Head of caudate nucleus (tissue), 42 donors: ENCODE measurements at places on chromosomes 16 and 17.
A peak's percentile ranks its signal among the peaks of the same experiment; 100 is the strongest.

GRCh38 chr17:73393962-73394361 is 82.2 kb upstream of the CDC42EP4 start:
- DNase-seq: no peak

GRCh38 chr16:88790312-88791211 is 5.5 kb upstream of the PIEZO1 start:
- DNase-seq: no peak

GRCh38 chr17:5413682-5414081 is 5.8 kb downstream of the NUP88 start:
- DNase-seq: no peak

GRCh38 chr16:86257546-86257945 is 252.8 kb upstream of the FOXF1 start:
- no peak for DNase-seq

- DNase-seq: no peak
These were observed 10.9 kb upstream of the FOXJ1 start for GRCh38 chr17:76151896-76152454.

- DNase-seq: no peak
These were observed 21.2 kb upstream of the CYTH1 start for GRCh38 chr17:78803186-78803845.

DNA sequence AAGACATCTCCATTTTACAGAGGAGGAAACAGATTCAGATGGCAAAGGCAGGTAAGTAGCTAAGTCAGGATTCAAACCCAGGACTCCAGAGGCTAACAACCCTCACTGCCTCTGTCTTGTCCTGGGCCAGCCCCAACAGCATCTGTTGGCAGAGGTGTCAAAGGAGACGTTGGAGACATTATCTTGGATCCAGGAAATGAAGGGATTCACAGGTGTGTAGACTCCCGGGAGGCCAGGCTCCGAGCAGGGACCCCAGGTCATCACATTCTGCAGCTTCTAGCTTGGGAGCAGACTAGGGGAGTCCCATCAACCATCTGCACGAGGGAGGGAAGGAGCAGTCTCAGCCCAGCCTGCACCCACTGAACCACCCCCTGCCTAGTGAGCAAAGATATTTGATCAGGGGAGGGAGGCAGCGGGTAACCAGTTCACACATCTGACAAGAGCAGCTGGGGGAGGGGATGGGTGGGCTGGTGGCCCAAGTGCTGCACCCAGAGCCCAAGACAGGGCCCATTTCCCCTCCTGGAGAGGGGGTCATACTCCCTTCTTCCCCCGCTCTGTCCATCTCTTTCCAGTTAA is 1.0 kb upstream of the B9D1 start:
- DNase-seq: no peak

DNA sequence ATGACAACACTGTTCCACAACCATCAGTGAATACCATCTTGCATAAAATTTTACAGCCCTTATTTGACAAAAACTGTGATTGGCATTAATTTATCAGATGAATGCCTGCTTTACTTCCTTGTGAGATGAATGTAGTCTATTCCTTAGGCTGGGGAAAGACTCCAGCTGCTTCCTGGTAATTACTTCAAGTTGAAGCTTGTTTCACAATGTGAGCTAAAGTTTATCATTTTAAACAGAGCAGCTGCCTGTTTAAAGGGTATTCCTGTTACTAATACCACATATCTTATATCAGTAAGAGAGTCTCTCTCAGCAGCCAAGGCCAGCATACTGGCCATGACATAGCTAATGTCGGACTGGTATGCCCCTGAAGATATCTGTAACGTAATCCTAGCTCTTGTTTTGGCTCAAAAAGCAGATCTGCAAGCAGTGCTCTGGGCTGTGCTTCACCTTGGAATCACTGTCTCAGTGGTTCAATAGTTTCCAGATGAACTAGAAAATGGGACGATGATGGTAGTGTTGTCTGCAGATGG is 13.2 kb upstream of the ARL2BP start:
- DNase-seq: no peak

GRCh38 chr17:57713140-57713539 is 32.0 kb downstream of the CCDC182 start:
- no peak for DNase-seq

GRCh38 chr16:11431915-11432465 is 86.7 kb downstream of the RMI2 start:
- no peak for DNase-seq

DNA sequence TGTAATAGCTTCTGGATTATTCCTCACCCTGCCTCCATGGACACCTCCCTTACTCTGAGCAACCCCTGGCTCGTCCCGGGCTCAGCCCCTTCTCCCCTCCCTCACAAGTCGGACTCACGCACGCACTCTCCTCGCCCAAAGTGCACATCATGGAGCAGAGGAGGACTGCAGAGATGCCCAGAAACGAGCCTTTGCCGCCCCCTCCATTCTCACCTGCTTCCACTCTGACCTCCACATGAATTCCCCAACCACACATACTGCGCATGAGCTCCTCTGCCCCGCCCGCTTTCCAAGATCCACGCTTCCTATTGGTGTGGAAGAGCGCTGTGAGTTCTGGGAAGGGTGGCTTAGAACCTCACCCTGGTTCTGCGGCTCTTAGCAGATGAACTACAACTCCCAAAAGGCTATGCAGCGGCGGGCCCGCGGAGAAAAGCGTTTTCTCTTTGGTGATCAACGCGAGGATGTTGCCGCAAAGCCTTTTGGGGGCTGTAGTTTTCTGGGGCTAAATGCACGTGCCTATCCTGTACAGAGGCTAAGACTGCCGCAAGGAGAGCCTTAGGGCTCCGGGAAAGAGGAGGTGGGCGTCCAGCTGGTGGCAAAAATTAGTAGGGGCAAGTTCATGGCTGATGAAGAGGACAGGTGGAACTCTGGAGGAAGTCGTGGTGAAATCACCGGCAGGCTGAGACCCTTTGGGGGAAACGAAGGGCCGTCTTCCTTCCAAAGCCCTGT is at the start of gene PHB1:
TSS of gene PHB1 (minus strand) at position 261 of the 729 bp plus-strand sequence. CDS start 1,618 bp downstream, outside the sequence.
- DNase-seq: peak; percentile 97
